Erythroblast (primary cell): ENCODE measurements at places on chromosomes 4 and X.

- peak; percentile 70 for DNase-seq
These were observed at the start of gene MAOA for GRCh38 chrX:43656005-43656494. Gene MAOA (plus strand): TSS chrX:43656299. CDS start chrX:43656342, 43 bp downstream.

GRCh38 chrX:101160001-101160400 lies 59.6 kb upstream of the DRP2 start:
- no peak for DNase-seq

DNA sequence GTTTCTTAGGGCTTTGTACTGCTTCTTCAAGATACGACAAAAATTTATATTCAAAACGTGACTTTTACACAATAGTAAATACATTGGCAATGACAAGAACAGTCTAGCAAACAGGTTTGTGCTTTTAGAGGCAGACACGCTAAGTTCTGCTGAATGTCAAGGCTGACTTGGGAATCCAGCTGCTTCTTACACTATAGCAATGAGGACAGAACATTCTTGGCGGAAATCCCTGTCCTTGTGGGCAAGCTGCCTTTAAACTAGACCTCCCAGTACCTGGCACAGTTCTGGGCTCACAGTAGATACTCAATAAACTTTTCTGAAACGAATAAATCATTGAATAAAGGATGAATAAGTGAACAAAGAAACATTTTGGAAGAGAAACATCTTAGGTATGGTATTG lies 148.2 kb downstream of the RASL11B start:
- no peak for DNase-seq

DNA sequence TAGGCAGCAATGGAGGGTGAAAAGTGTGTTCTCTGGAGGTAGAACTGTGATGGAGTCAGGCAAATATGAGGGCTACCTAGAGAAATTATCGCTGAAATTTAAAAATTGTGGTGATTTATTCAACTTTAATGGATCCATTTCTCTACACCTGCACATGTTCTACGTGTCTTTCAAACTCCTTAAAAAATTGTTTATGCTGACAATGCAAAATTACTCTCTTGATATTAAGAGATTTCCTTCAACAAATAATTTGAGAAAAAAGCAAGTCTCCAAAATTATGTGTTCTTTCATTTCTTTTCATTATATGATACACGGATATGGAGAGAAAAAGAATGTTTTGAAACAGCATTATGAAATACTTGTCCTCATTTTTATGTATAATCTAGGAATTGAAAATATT lies 1151.4 kb upstream of the PABPC4L start:
- DNase-seq, result no peak

GRCh38 chr4:53354012-53354722 lies 11.7 kb downstream of the SCFD2 start:
- DNase-seq, result no peak

- no peak for DNase-seq
These were observed 1865.5 kb upstream of the TENM3 start for GRCh38 chr4:180377741-180378140.

GRCh38 chr4:133802359-133803140 lies 399.0 kb downstream of the PABPC4L start:
- no peak for DNase-seq
